ENCODE measurements at places on chromosomes 3 and 15.

- no peak for DNase-seq
These were observed 87.8 kb downstream of the KLHL25 start for GRCh38 chr15:85706779-85707518.

- peak; percentile 15 for DNase-seq
These were observed 632 bp downstream of the MTHFS start for GRCh38 chr15:79896131-79896633.

- no peak for DNase-seq
These were observed 168.3 kb upstream of the ADAMTS9 start for GRCh38 chr3:64856106-64856505.

GRCh38 chr3:57764794-57765193 lies 8.7 kb downstream of the SLMAP start:
- no peak for DNase-seq

GRCh38 chr3:23431764-23432163 lies 228.6 kb downstream of the UBE2E2 start:
- DNase-seq: no peak

GRCh38 chr15:75842722-75843677 lies at the start of gene UBE2Q2:
Gene UBE2Q2, plus strand, starts transcription at chr15:75843447. Its CDS starts 220 bp downstream, at chr15:75843667.
- peak; percentile 70 for DNase-seq

All from left kidney (tissue), 8 donors.